Transverse colon (tissue), 4 donors: ENCODE measurements at places on chromosomes 4 and X. TPM values are rescaled to one million over a fixed set of nuclear protein-coding genes. Genes with fewer than 3 reads are reported as not detected.

- no peaks in the 10 kb centered on the region for H3K27me3 ChIP-seq
- H3K4me3 ChIP-seq, result no peak overlapping the region
- no peak overlapping the region for H3K27ac ChIP-seq
- no peaks in the 10 kb centered on the region for H3K4me1 ChIP-seq
- no peaks in the 10 kb centered on the region for H3K36me3 ChIP-seq
- DNase-seq, result no peak
Measured at GRCh38 chrX:46865281-46865680, 28.4 kb downstream of the RP2 start.

DNA sequence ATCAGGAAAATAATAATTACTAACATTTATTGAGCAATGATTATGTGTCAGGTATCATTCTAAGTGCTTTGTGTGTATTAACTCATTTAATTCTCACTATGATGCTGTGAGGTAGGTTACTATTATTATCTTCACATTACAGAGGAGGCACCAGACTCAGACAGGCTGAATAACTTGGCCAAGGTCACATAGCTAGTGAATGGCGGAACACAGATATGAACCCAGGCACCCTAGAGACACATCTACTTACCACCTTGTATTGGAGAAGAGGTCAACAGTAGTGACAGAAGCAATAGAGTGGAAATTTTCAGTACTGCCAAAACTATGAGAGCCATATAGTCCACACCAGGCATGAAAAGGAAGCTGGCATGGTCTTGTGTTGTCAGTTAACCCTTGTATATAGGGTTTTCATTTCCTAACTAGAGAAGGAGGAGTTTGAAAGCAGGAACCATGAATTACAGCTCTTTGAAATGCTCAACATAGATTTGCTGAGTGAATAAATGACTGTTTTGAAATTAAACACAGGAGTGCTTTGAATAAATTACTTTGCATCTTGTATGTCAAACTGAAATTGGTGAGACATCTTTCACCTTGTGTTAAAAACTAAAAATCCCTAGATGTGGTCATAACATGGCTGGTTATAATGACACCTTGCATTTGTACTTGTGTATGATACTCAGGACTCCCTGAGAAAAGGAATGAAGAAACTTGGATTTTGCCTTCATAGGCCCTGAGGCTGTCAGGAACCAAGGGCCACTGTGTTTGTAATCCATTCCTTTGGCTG is 71.8 kb downstream of the RTL9 start:
- H3K4me1 ChIP-seq, result no peaks in the 10 kb centered on the region
- no peaks in the 10 kb centered on the region for H3K27me3 ChIP-seq
- H3K27ac ChIP-seq, result no peak overlapping the region
- DNase-seq, result no peak
- H3K36me3 ChIP-seq, result no peaks in the 10 kb centered on the region
- H3K4me3 ChIP-seq, result no peak overlapping the region

DNA sequence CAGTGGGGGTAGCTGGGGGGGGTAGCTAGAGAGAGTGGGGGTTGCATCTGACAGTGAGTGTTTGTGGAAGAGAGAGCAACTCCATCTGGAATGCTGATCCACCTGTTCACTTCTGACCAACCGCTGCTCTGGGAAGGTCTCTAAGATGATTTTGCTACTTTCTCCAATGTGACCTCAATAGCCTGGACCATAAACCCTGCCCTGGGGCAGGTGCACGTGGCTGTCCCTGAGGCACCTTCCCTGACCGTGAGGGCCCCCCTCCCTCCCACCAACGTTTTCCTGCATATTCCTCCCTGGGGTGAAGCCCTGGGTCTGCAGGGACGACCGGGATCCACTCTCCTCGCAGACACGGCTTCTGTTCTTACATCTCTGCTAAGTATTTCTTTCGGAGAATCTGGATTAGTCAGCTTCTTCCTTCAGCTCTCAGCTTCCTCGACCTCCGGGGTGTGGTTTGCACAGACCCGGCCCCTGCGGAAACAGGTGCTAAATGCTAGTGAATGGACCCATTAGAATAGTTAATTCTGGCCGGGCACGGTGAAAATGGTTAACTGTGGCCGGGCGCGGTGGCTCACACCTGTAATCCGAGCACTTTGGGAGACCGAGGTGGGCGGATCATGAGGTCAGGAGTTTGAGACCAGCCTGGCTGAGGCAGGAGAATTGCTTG is 21.4 kb upstream of the PLCXD1 start:
- no peaks in the 10 kb centered on the region for H3K4me1 ChIP-seq
- no peaks in the 10 kb centered on the region for H3K36me3 ChIP-seq
- no peak overlapping the region for H3K27ac ChIP-seq

GRCh38 chr4:11415409-11416070 is 13.2 kb downstream of the HS3ST1 start:
- peaks cover 2% of the 10 kb centered on the region for H3K4me1 ChIP-seq
- no peak overlapping the region for H3K27ac ChIP-seq
- H3K27me3 ChIP-seq, result no peaks in the 10 kb centered on the region
- no peak overlapping the region for H3K4me3 ChIP-seq
- no peak for DNase-seq

DNA sequence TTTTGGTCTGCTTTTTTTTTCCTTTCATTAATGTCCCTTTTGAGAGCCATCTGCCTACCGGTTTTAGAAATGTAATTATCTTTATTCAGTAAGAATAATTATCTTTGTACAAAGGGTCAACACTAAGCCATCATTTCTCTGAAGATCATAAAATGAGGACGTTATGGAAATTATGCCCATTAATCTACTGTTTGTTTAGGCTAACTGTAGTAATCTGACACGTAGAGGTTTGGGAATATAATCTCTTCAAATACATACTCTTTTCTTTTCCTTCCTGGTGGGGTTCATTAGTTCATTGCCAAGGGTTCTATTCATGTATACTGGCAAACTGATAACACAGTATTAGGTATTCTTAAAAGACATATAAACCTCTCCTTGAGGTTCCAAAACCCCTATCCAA is 3.8 kb upstream of the HSD17B13 start:
- H3K36me3 ChIP-seq, result no peaks in the 10 kb centered on the region
- no peaks in the 10 kb centered on the region for H3K27me3 ChIP-seq
- no peaks in the 10 kb centered on the region for H3K4me1 ChIP-seq
- no peak overlapping the region for H3K27ac ChIP-seq

GRCh38 chr4:98383431-98384106 is 122.4 kb downstream of the RAP1GDS1 start:
- no peak for DNase-seq
- no peaks in the 10 kb centered on the region for H3K27me3 ChIP-seq
- no peaks in the 10 kb centered on the region for H3K4me1 ChIP-seq
- no peaks in the 10 kb centered on the region for H3K36me3 ChIP-seq

- no peaks in the 10 kb centered on the region for H3K27me3 ChIP-seq
- DNase-seq, result peak; percentile 88
- H3K4me1 ChIP-seq, result no peaks in the 10 kb centered on the region
- H3K27ac ChIP-seq, result no peak overlapping the region
- peak overlapping the region; percentile 70 for H3K4me3 ChIP-seq
- H3K36me3 ChIP-seq, result no peaks in the 10 kb centered on the region
Measured at GRCh38 chrX:47523297-47523696, 37.7 kb upstream of the ARAF start.

GRCh38 chrX:9765737-9766097 is at the start of gene GPR143:
Gene GPR143 (minus strand): TSS chrX:9765847. CDS start chrX:9765817, 30 bp downstream.
- H3K27me3 ChIP-seq, result peaks cover 10% of the 10 kb centered on the region
- H3K4me1 ChIP-seq, result no peaks in the 10 kb centered on the region
- H3K36me3 ChIP-seq, result no peaks in the 10 kb centered on the region

DNA sequence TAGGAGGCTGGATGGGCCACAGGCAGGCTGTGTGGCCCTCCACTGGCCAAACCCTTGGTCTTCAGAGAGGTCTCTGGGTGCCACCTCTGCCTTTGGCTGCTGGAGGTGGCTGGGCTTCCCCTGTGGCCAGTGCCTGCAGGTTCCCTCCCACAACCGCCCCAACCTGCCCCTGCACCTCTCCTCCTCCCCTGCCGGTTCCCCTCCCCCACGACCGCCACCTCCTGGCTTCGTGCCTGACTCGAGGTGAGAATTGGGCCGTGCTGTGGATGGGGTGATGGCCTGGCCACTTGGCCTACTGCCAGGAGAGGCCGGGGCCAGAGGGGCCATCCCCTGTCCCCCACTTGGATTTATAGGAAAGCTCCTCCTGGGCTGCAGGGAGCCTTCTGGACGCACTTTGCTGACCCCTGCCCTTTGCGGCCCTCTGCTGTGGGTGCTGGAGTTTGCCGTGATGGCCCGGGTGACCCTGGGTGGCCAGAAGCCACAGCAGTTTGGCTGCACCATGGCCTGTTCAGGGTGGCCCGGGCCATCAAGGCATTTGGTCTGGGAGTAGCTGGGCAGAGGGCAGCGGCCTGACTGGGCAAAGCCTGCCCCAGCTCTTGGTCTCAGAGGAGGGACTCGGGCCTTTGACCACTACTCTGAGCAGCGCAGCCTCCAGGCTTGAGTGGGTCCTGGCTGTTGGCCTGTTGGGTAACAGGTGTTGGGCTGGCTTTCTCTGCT is 3.8 kb downstream of the NAT8L start:
- no peak overlapping the region for H3K27ac ChIP-seq
- DNase-seq, result no peak

DNA sequence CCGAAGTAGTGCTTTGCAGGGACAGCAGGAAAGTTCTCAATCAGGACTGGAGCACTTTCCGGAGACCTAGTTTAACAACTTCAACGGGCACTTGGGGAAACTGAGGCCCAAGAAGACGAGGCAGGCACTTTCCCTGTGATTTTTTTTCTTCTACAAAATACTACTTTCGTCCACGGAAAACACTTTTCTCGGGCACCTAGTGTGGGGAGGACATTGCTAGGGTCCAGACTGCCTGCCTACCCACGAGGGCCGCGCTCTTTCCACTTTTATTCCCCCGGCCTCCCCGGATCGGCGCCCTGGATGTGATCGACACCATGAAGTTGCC is 125.4 kb upstream of the CXorf66 start:
- H3K4me3 ChIP-seq, result peak overlapping the region; percentile 26
- H3K27ac ChIP-seq, result no peak overlapping the region
- H3K27me3 ChIP-seq, result peaks cover 10% of the 10 kb centered on the region

DNA sequence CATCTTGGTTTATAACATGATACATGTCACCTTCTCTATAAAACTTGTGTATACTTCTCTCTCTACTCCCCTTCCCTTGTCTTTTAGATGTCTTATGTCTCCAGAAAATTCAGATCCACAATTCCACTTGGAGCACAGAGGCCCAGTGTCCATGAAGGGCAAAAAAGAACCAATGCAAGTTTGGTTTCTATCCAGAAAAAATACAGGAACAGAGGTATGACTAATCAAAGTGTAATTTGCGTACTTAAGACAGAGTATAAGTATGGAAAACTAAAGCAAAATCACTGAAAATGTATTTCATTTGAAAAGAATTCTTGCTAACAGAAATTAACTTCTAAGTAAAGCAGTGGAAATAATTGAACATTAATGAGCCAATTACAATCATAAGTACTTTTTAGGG is 46.2 kb downstream of the GUCY1B1 start:
- H3K27me3 ChIP-seq, result no peaks in the 10 kb centered on the region
- no peak overlapping the region for H3K27ac ChIP-seq
- H3K36me3 ChIP-seq, result no peaks in the 10 kb centered on the region
- DNase-seq, result no peak

- no peak for DNase-seq
- H3K4me1 ChIP-seq, result no peaks in the 10 kb centered on the region
- no peak overlapping the region for H3K4me3 ChIP-seq
- no peak overlapping the region for H3K27ac ChIP-seq
- no peaks in the 10 kb centered on the region for H3K27me3 ChIP-seq
Measured at GRCh38 chr4:519203-519651, 20.2 kb downstream of the PIGG start.

Gene RHOXF2
- total RNA-seq, result not detected
